NCI-H2081 treated with DMSO at 0.1 percent for 48 hours (cell line): ENCODE measurements at places on chromosomes 16 and 17.

- no peak for DNase-seq
These were observed 89.5 kb downstream of the ABCC1 start for GRCh38 chr16:16038950-16039349.

- no peak for DNase-seq
These were observed 6.3 kb downstream of the APOH start for GRCh38 chr17:66222798-66223350.

DNA sequence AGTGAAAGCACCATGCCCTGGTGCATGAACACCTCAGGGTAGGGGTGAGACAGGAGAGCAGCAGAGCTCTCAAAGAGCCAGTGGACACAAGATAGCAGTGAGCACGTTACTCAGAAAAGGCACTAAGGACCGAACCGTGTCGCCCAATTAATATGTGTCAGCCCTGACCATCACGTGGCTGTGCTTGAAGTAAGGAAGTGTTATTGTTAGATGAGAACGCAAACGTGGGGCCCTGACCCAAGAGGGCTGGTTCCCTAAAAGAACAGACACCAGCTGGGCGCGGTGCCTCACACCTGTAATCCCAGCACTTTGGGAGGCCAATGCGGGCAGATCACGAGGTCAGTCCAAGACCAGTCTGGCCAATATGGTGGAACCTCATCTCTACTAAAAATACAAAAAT lies 16.3 kb downstream of the AXIN1 start:
- DNase-seq = no peak

GRCh38 chr16:27849621-27850020 lies 213.9 kb downstream of the GSG1L start:
- no peak for DNase-seq

DNA sequence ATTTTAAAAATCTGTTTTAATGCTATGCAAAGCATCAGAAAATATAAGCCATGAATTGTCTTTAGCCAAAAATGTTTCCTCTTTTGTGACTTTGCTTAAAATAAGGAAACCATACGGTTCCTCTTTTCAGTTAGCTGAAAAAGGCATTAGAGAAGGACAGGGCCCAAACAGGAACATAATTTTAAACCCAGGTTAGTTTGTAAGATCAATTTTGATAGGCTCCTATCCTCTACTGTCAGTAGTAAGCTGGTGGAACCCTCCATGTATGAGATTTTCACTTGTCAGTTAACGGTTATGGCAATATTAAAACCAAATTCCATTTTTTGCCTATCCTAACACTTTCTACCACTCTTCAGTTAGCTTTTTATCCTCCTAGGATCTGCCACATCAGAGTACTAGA lies 4.3 kb downstream of the EVI2B start:
- DNase-seq = no peak

DNA sequence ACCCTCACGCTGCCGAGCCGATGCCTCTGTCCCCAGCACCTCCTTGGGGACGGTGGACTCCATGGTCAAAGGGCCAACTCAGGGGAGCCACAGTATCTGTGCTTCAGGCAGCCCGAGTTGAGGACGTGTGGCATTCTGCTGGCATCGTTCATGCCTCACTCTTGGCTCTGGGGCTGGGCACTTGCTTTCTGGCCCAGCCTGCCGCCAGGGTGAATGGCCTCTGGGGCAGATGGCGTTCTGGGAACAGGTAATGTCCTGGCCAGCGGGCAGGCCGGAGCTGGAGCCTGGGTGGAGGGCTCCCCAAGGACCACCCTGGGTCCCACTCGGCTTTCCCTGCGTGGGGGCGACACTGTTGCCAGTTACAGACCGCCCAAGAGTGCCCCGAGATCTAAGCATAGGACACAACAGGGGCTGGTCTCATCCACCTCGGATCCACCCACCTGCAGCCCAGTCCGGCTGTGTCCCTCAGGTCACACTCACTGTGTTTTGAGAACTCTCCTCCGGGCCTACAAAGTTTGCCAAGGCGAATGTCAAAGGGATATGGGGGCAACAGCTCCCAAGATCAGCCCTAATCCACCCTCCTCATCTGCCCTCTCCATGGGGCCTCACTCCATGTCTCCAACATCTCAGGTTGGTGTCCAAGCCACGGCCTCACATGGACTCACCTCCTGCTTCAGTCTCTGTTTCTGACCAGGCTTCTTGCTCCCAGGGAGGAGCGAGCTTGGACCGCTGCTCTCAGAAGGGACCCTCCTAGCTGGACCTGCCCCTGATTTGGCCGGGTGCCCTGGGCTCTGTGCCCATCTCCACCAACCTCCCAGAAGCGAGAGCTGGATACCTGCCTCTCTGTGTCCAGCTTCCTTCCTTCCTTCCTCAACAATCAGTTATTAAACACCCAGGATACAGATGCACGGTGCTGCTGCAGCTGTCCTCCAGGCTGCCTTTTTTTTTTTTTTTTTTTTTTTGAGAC lies 60.8 kb downstream of the TMEM235 start:
- no peak for DNase-seq

- no peak for DNase-seq
These were observed 35.5 kb upstream of the METTL16 start for GRCh38 chr17:2547176-2547575.

GRCh38 chr17:58747674-58748073 lies 8.0 kb upstream of the PPM1E start:
- DNase-seq = no peak

- DNase-seq = no peak
These were observed 22.3 kb upstream of the PECAM1 start for GRCh38 chr17:64412944-64413381.

DNA sequence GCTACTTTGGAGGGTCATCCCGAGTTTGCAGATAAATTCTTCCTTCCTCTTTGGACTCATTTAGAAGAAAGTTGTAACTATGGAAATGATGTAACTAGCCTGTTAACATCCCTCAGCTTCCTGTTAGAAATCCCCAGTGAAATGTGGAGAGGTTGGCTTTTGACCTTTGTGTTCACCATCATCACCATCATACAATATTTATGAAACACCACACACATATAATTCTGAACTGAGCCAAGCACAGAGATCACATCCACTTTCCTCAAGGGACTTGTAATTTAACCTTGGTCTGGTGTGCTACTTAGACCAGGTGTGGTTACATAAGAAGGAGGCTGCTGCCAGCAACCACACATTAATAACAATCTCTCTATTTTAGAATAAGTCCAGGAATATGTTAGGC lies 2.5 kb downstream of the CAPNS2 start:
- no peak for DNase-seq

- DNase-seq = no peak
These were observed 31.3 kb downstream of the ZNF423 start for GRCh38 chr16:49824593-49824992.

DNA sequence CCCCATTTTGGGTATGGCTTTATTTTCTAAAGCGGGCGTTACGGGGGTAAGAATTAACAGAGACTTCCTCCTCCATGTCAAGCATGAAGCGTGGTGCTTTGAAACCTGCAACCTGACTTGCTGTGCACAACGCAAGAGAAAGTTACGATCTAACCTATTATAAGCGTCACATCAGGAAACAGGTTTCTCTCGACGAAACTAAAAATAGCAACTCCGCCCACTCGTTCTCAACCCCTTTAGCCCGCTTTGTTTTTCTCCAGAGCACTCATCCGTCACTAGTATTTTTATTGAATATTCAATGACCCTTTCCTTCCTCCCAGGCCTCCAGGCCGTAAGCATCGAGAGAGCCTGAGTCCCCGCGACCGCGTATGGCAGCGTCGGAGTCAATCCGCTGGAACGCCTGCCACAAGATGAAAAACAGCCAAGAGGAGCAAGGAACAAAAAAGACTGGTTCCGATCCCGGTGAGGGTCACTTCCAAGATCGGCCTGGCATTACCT lies 555 bp downstream of the NUP88 start:
- no peak for DNase-seq

DNA sequence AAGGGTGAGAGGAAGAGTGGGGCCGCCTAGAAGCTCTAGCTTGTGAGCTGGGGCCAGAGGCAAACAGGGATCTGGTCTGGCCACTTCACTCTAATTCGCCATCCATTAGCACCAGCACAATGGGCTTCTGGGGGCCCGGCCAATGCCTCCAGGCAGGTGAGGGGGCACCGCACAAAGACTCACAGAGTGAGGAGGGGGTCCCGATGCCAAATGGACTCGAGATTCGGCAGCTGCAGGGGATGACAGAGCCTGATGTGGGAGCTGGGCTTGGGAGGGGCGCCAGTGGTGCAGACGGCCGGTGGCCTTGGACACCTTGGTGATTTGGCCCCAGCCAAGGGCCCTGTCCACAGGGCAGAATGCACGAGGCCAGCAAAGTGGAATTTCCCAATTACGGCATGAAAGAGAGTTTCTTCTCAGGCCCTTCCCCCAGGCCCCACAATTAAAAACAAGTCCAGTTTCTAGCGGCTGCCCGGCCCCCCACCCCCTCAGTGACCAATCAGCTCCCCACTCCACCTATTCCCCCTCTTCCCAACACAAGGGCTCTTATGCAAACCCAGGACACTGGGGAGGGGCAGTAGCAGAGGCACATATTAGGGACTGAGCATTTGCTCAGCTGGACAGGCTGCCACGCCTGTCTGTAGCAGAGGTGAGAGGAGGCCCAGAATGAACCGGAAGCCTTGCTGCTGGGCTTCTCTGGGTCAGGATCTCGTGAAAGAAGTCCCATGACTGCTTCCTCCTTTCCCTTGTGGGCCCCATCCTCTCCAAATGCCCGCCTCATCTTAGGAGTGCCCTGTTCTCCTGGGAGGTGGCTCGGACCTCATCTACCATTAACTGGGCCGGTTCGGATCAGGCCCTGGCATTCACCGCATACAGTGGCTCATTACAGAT lies 39.4 kb upstream of the MTSS2 start:
- DNase-seq = no peak

GRCh38 chr17:50684612-50685333 lies 22.9 kb downstream of the ANKRD40 start:
- DNase-seq = no peak

GRCh38 chr16:68037841-68038597 lies 14.9 kb downstream of the DUS2 start:
- no peak for DNase-seq

- no peak for DNase-seq
These were observed 2.2 kb downstream of the HAGHL start for GRCh38 chr16:728890-729744.

- no peak for DNase-seq
These were observed 10.5 kb upstream of the TSPOAP1 start for GRCh38 chr17:58338841-58339754.

DNA sequence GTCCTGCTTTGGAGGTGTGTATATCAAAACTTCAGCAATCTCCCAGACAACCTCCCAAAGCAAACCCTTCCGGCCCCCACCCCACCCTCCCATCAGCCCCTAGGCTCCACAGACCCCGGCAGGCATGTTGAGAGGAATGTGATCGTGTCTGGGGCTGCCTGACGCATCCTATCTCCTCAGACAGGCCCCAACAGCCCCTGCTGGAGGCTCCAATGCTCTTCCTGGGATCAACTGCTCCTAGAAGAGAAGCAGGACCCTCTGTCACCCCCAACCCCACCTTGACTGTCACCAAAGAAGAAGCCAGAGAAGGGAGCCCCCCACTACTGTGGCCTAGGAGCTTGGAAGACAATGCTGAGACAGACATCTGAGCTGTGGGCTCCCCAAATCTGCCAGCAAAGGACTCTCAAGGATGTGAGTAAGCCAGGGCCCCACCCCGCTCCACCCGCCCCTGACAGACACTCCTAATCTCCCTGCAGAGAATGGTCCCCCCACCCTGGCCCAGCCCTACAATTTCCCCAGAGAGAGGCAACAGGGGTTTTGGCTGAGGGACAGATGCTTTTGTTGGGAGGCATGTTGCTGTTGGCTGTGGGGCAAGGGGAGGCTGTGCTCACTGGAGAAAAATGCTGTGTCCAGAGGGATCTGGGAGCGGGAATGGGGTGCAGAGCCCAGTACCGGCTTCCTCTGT lies 1.6 kb upstream of the KRT14 start:
- no peak for DNase-seq

GRCh38 chr16:51535591-51535990 lies 384.5 kb upstream of the SALL1 start:
- DNase-seq = no peak

DNA sequence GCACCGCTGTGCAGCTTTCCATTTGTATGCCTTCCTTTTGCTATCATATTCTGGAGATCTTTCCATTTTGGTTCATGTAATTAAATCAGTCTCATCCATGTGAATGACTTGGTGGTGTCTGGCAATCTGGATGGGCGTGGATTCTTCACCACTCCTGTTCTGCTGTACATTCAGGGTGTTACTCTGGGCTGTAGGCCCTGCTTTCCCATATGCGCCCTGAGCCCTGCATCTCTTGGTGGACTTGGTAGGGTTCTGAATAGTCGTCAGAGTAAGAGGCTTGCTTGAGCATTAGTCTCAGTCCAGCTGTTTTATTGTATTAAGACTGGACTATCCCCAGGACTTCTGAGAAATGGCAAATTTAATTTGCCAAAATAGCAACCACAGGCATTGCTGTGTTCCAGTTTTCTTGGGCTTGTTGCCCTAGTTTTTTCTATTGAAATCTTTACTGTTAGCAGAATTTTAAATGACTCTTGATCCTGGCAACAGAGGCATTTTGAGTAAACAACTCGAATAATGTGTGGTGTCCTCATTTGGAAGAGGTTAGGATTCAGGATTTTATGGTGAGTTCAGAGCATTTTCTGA lies 14.9 kb downstream of the BANP start:
- DNase-seq = no peak

DNA sequence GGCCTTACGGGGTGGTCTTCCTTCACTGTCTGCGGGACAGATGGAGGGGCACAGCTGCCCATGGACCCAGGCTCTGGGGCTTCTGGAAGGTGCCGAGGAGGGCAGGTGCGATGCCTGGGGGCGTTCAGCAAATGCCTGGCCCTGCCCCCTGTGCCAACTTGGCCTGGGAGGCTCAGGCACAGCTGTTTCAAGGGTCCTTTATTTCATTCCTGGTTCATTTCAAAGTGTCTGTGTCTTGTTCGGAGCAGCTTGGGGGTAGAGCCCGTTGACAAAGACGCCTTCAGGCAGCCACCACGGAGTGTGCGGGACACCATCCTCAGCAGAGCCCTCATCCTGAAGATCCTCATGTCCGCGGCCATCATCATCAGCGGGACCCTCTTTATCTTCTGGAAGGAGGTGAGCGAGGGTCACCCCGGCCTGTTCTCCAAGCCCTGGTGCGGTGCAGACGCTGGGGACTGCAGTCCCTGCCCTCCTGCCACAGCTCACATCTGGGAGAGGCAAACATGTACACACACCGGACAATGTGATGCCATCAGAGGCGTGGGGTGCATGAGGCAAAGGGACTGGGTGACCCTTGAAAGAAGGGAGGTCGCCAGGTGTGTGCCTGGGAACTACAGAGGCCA lies 43.9 kb downstream of the MEAK7 start:
- no peak for DNase-seq

- no peak for DNase-seq
These were observed 107.5 kb downstream of the METRNL start for GRCh38 chr17:83186751-83187421.

DNA sequence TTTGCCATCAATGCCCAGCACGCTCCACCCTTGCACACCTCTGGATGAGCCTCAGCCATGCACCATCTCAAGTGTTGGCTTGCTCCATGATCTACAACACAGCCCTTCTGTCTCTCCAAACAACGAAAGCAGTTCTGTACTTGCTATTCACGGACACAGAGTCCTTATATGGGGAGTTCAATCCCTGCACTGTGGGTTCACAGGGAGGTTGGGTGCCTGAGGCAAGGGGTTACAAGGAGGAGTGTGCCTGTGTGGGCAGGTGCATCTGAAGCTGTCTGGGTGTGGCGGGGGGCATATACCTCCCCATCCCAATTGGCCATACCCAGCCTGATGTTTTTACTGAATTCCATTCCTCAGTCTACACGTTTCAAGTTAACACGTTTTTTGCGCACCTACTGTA lies 5.6 kb downstream of the RUNDC3A start:
- DNase-seq = no peak

GRCh38 chr16:23504453-23505179 lies 5.7 kb downstream of the GGA2 start:
- no peak for DNase-seq
